Heart left ventricle (tissue), 16 donors: ENCODE measurements at places on chromosomes 7 and 10.

GRCh38 chr10:13707156-13707881 is 120.6 kb downstream of the PRPF18 start:
- peak; percentile 86 for DNase-seq

GRCh38 chr10:108904163-108904838 is 1019.0 kb downstream of the XPNPEP1 start:
- DNase-seq = peak; percentile 18

GRCh38 chr10:43125881-43126731 is 12.1 kb upstream of the CSGALNACT2 start:
- no peak for DNase-seq

DNA sequence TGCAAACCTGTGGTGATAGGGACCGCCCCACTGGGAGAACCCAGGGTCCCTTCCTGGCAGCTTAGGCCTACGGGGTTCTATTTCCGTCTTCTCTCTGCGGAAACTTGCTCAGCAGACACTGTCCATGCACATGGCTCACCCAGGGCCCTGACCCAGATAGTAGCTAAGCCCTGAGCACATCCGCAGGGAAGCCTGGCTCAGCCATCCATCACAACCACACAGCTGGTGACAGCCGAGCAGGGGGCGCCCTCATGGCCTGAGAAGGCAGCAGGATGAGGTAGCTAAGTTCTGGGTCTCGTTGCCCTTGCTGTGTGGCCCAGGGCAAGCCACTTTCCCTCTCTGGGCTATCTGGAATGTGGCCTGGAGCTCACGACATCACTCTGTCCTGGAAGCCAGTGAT is 23.3 kb downstream of the NPTX2 start:
- DNase-seq = no peak

DNA sequence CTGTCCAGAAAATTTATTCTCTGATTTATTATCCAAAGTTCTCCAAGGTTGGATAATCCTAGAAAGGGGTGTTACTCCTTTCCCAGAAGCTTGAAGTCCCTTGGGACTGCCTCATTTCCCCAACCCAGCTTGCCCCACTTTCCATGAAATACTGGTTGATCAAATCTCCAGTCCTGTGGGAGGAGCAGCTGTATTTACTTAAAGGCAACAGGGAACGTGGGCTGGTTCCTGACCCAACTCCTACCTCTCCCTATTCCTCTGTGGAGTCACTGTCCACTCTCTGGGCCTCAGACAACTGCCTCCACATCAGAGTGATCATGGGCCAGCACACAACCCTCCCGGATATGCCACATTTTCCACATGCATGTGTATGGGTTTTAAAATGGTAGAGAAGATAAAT is 166.2 kb upstream of the PRR15 start:
- DNase-seq = no peak

DNA sequence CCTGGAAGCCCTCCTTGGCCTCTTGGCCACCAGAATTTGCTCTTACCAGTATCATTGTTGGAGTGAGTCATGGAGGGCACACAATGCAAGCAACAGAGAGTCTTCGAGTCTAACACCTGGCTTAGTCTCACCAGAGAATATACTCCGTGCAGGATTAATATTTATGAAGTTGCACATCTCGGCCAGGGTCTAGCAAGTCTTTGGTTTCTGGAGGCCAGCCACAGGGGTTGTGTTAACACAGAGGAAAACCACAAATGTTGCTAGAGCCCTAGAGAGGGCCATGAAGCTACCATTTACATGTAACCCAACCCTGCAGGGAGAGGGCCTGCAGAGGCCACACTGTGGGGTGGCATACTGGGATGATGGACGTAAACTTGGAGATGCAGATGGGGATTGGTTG is 71.8 kb downstream of the MTPN start:
- DNase-seq = no peak

DNA sequence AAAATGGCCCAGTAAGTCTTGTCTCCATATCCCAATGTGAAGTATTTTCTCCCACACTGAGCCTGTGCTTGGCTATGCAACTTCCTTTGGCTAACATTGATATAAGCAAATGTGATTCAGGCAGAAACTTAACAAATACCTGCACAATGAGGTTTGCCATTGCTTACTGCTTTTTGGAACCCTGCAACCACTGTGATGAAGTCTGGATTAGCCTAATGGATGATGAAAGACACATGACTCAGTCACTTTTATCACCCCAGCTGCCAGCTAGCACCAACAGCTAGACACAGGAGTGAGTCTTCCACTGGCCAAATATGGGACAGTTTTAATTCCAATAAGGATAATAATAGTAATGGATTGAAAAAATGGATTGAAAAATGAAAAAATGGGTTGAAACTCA is 854.5 kb downstream of the GRM8 start:
- no peak for DNase-seq
